NCI-H345 (cell line): ENCODE measurements at places on chromosomes 12 and 14.

- no peak for DNase-seq
Measured at GRCh38 chr14:20630340-20631022, 11.0 kb downstream of the OR6S1 start.

GRCh38 chr12:64903479-64904152, 79.2 kb downstream of the TBC1D30 start:
- no peak for DNase-seq

- DNase-seq, result no peak
Measured at GRCh38 chr12:49693931-49694444, 13.2 kb downstream of the FMNL3 start.

DNA sequence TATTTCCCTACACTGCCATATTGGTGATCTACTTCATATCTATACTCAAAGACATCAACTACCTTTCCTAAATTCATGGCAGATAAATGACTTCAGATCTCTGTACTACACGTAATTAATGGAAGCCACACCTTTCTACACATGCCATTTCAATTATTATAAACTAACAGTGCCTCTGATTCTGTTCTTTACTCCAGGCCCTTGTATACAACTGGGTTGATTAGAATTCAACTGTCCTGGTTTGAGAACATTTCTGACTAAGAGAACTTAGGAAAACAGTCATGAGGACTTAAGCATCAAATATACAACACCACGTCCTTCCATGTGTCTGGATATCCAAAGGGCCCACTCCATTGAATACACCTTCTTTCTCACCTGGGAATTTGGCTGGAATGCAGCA, 1.8 kb downstream of the ACIN1 start:
- no peak for DNase-seq
